ENCODE measurements at places on chromosomes 11 and 22.

- H3K4me3 ChIP-seq = no peak overlapping the region
- H3K27me3 ChIP-seq = peaks cover 16% of the 10 kb centered on the region
- no peak for DNase-seq
- H3K36me3 ChIP-seq = no peaks in the 10 kb centered on the region
- H3K4me1 ChIP-seq = no peaks in the 10 kb centered on the region
Measured at GRCh38 chr11:45260071-45260470, 26.1 kb downstream of the SYT13 start.

GRCh38 chr22:39422101-39422500 is 22.5 kb downstream of the TAB1 start:
- no peak overlapping the region for H3K4me3 ChIP-seq
- DNase-seq = no peak
- no peaks in the 10 kb centered on the region for H3K4me1 ChIP-seq
- no peaks in the 10 kb centered on the region for H3K27me3 ChIP-seq
- no peak overlapping the region for H3K27ac ChIP-seq

DNA sequence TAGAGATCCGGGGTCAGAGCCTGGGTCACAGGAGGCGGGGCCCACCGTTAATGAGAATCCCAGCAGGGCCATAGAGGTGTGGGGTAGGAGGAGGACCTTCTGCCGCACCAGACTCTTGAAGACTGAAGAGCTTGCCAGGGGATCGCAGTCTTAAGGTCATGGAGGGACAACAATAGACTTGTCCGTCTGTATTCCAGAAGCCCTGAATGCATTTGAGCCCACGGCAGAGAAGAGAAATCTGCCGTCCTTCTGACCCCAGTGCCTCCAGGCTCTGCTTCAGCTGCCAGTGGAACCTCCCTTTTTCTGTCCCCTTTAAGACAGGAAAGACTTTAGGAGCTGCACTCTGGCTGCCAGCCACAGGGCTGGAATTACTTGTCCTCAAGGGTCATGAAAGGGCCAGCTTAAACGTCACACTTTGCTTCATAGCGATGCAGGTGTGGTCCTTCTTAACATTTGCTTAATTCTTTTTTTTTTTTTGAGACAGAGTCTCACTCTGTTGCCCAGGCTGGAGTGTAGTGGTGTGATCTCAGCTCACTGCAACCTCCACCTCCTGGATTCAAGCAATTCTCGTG is 15.5 kb upstream of the ST3GAL4 start:
- no peak overlapping the region for H3K4me3 ChIP-seq
- peaks cover 41% of the 10 kb centered on the region for H3K36me3 ChIP-seq
- no peaks in the 10 kb centered on the region for H3K27me3 ChIP-seq
- no peak overlapping the region for H3K27ac ChIP-seq

- no peak for DNase-seq
- H3K4me3 ChIP-seq = no peak overlapping the region
- no peaks in the 10 kb centered on the region for H3K4me1 ChIP-seq
- H3K27ac ChIP-seq = no peak overlapping the region
Measured at GRCh38 chr11:94193288-94193687, 64.6 kb downstream of the PANX1 start.

GRCh38 chr11:85742873-85743275 is 56.9 kb upstream of the CCDC89 start:
- DNase-seq = no peak
- H3K27ac ChIP-seq = peak overlapping the region; percentile 4
- peaks cover 51% of the 10 kb centered on the region for H3K36me3 ChIP-seq
- no peak overlapping the region for H3K4me3 ChIP-seq
- peaks cover 79% of the 10 kb centered on the region for H3K4me1 ChIP-seq
- no peaks in the 10 kb centered on the region for H3K27me3 ChIP-seq

Data from activated CD8-positive, alpha-beta T cell treated with anti-CD3 and anti-CD28 coated beads, Interleukin-2, amount 10 ng/mL, durations not matched to agents 7 days and 5 days (primary cell).